ENCODE measurements at places on chromosomes 5 and 9.

DNA sequence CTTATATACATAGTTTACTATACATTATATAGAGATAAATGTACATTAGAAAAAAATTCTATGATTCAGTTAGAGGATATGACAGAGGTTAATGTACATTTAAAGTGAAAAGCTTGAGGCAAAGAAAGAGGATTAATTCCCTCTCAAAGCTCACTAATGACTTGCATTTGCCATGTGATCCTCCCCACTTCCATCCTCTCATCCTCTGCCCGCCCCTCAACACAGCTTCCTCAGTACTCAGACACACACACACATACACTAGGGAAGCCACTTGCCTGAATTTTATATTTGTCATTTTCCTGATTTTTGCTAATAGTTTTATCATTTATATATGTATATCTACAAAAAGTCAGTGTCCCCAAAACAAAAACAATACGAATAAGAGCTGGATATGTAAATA, 764.5 kb downstream of the EFNA5 start:
- no peak for DNase-seq

GRCh38 chr5:130350131-130350530, 445.9 kb downstream of the CHSY3 start:
- DNase-seq: no peak

DNA sequence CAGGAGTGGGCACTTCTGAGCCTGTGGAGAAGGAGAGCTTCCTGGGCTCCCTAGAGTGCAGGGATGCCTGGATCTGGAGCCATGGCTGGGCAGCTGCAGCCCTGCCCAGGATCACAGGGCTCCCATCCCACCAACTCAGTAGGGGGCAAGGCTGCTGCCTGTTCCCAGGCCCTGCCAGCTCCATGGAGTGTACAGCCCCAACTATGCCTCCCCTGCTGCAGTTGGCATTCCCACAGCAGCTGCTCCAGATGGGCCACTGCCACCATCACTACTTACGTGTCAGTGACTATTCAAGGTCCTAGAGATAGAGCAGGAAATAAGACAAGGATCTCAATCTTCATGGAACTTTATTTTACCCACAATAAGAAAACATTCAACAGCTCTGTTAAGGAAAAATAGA, 107.1 kb upstream of the TNPO1 start:
- no peak for DNase-seq

DNA sequence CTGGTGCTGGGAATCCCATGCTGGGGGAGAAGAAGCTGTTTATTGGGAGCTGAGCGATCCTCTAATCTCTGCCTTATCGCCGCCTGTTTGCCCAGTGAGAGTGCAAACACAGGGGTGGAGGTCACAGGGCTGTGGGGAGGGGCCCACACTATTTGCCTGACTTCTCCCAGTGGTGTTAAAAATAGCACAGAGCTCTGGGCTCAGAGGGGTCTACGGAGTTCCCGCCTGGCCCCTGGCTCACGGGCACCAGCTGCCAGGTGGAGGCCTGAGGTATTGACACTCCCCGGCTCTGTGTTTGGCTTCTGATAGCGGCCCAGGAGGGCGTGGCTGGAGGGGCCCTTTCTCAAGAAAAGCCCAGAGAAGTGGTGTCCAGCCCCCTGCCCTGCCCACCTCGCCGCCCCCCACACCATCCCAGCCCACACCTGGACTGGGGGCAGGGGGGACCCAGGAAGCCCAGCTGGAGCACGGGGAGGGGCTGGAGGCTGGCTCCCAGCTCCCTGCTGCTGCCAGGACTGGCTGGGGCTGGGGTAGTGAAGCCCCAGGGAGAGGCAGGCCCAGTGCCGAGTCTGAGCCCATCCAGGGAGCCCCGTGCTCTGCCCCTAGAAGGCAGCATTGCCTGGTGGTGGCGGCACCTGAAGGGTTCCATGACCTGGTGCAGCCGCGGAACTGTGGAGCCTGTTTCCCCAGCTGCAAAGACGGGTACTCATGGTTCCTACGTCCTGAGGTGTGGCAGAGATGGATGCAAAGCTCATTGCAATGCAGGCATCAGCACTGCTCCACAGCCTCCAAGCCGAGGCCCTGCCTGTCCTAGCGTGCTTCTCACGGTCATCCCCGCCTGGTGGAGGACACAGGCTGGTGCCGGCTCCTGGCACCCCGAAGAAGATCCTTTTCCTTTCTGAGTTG, 35.7 kb upstream of the EGFL7 start:
- no peak for DNase-seq

DNA sequence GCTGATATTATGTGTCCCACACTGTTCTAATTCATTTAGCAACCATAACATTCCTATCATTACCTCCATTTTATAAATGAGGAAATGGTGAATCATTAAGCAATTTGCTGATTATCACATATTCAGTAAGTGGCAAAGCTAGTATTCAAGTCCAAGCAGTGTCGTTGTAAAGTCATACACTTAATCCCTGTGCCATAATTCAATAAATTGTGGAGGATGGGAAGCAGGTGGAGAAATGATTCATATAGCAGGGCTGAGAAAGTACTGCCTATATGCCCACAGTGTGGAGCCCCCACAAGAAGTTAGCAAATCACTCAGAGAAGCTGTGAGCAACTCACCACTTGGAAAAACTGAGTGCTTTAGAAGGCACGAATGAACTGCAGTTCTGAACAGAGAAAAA, 691.0 kb downstream of the PTPRD start:
- DNase-seq: no peak

DNA sequence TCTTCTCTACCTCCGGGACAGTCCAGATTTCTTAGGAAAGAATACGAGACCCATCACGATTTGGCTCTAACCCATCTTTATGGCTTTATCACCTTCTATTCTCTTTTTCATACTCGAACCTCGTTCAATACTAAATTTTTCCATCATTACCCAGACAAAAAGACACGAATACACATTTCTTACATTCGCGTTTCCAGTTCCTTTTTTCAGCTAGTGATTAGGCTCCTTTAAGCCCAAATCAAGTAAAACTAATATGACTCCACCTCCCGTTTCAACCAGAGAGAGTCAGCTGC, 506 bp downstream of the ZBTB6 start:
- no peak for DNase-seq

DNA sequence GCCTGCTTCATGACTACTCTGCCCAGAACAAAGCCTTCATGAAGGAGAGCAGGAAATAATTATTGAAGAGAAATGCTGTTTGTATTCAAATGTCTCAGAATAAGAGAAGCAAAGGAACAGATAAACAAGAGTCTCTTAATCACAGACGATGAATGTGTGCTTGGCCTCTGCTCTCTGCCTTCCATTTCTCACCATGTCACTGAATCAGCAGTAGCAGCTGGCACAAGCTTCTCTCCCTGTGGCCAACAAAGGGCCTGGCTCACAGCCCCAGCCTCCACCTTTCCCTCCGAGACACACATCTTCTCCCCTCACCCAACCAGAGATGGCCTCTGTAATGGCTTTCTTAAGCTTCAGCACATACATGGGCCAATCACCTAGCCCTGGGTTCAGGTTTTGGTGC, 128.1 kb upstream of the SLIT3 start:
- DNase-seq: no peak

- no peak for DNase-seq
These were observed 609.8 kb downstream of the PTPRD start for GRCh38 chr9:10003047-10003446.

DNA sequence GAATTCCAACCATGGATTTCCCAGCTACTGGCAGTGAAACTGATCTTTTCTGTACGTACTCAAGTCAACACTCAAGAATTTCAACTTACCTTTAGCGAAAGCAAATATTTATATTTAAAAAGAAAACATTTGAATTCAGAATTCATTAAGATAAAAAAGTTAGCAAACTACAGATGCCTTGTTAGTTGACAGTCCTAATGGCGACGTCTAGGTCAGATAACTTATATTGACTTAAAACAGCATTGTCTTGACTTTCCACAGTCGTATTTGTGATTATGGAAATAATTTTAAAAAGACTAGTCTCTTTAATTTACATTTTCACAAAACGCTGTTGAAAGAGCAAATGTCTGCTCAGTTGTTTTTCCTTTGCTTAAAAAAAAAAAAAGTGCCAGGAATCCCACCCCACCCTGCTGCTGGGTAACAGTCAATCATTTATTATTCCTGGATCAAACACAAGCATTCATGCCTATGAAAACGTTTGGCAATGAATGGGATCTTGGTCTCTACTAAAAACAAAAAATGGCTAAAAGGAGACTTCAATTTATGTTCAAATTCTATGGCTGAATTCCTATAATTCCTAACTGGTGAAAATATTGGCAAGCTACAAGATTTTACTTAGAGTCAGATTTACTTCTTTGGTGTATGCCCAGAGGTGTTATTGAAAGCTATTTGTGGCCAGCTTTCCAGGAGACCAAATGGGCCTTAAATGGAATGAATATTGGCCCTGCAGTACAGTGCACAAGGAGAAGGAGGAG, 22.0 kb downstream of the OR2S2 start:
- DNase-seq: no peak

DNA sequence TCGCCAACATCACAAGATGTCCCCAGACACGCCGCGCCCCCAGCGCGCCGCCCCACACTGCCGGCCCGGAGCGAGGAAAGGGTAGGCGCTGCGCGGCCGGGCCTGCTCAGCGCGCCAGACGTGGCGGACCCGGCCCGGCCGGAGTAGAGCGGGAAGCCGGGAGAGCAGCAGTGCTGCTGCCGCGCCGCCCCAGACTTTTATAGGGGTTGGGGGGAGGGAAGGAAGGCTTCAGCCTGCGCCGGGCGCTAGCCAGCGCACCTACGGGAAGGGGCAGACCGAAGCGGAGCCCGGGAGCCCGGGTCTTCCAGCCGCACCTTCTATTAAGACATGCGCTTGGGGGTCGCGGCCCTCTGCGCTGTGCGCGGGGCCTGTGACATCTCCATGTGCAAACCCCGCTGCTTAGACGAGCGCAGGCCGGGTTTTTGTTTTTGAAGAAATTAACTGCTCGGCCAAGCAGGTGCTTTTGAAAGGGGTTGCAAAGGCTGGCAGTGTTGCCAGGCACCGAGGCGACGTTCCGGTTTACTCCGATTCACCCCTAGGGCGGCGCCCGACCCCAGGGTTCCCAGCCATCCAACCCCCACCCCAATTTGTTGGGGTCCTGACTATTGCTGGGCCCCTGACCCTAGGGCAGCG, 353 bp upstream of the PAX5 start:
- no peak for DNase-seq

DNA sequence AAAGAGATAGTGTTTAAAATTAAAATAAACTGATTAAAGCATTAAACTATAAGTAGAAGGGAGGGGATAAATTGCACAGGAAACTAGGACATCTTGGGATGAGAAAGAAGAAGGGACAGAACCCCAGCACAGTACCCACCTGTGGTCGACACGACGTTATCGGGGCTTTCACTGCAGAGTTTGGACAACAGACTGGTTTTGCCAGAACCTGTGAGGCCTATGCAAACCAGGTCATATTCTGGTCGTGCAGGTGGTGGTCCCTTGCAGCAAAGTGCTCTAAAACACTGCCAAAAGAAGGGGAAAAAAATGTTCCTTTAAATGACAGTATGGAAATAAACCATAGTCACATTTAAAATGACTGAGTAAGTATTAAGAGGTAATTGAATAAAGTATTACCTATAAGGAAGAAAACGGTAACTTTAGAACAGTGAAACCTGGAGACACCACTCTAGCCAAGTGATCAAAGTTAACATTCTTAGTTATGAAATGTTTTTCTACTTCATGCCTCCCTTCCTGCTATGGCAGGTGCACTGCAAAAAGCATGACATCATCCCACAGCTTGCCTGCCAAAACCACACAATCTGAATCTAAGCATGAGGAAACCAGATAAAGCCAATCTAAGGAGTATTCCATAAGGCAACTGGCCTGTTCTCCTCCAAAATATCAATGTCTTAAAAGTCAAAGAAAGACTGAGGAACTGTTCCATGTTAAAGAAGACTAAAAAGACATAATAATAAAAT, 138.6 kb downstream of the ARL15 start:
- DNase-seq: no peak
